ENCODE measurements at places on chromosomes 1 and 21.

DNA sequence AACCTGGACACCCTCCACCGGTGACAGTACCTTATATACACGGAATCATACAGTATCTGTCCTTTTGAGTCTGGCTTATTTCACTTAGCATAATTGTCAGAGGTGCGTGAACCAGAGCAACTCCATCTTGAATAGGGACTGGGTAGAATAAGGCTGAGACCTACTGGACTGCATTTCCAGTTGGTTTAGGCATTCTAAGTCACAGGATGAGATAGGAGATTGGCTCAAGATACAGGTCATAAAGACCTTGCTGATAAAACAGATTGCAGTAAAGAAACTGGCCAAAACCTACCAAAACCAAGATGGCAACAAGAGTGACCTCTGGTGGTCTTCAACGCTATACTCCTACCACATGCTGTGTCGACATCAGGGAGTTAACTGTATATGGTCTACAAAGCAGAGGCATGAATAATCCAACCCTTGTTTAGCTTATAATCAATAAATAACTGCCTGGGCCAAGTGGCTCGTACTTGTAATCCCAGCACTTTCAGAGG lies 1.4 kb upstream of the FDPS start:
- DNase-seq, result no peak

DNA sequence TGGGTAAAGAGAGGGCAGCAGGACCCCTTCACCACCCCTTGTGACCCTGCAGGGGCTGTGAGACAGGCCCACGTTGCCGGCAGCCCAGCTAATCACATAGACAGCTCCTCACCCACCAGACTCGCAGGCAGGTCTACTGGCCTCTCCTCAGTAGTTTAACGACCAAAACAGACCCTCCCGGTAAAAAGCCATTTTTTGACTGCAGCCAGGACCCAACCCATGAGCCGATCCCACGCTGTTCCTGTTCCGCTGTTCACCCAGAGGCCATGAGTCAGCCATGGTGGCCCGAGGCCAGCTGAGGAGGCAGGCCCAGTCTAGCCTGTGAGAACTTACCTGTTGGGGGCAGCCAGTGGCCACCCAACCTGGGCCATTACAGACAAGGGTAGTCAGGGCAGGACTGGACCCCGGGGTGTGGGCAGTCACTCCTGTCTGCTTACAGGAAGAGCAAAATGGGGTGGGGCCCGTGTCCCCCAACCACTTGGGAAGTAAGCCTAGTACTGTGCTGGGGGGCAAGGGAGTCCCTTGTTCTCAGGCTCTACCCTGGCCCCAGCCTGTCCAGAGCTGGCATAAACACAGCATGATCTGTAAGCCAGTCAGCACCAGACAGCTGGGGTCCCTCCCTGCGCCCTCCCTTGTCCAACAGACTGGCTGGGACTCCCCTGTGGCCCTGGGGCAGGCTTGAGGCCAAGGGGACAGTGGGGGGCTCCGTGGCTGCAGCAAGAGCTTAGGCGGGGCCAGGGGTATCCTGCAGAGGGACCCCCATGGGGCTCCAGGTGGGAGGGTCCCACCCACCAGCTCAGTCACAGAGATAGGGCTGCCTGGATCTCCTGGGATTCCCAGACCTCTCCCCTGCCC lies 61.9 kb downstream of the WNT9A start:
- no peak for DNase-seq

GRCh38 chr1:34276606-34277005 lies 99.9 kb downstream of the C1orf94 start:
- no peak for DNase-seq

DNA sequence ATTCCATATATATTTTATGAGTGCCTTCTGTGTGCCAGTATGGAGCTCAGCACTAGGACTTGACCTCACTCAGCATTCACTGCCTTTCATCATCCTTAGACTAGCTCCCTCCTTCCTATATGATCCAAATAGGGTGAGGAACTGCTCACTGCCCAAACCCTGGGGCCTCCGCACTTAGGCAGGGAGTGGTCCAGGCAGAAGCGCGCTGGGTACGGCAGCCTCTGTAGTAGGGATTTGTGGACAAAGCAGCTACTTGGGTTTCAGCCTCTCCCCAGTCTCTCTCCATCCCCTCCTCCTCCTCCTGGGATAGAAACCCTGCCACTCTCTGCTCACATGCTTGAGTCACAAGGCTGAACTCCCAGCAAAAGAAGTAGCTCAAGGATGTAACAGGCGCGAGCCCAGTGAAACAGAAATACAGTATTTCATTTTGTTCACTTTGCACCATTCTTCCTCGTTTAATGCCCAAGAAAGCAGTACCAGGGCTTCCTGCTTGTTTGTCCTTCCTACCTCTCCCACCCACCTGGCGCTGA lies 32.9 kb downstream of the PLEKHA6 start:
- no peak for DNase-seq

DNA sequence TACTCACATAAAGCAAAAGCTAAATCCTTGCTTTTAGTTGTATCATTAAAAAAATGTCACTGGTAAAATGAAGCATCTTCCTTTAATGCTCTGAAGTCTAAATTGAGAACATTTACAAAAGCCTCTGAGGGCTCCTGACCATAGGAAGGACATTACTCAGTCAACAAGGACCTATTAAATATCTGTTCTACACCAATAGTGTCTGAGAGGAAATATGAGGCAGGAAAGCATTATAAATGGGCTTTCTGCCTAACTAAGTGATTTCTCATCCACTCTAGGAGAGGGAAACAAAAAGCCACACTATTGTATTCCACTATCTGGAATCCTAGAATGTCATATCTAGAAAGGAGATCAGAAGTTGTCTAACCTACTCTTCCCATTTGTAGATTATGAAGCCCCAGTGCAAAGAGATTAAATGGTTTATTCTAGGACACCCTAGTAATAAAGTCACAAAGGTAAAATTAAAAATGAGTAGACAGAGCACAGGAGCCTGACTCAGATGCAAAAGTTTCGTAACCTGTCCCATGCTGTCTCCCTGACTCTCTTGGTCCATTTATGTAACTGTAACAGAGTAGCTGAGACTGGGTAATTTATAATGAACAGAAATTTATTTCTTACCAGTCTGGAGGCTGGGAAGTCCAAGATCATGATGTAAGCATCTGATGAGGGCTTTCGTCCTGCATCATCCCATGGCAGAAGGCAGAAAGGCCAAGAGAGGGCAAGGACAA lies 17.6 kb downstream of the RGS1 start:
- DNase-seq, result no peak

GRCh38 chr1:215718575-215719287 lies 151.6 kb downstream of the KCTD3 start:
- DNase-seq, result no peak

GRCh38 chr1:164742745-164743144 lies 183.8 kb downstream of the PBX1 start:
- DNase-seq, result no peak

GRCh38 chr1:161115132-161115711 lies 2.6 kb downstream of the PFDN2 start:
- DNase-seq, result no peak

GRCh38 chr1:219963432-219963831 lies 35.1 kb upstream of the SLC30A10 start:
- no peak for DNase-seq
